ENCODE measurements at places on chromosomes 2 and 18. TPM values are rescaled to one million over a fixed set of nuclear protein-coding genes. Genes with fewer than 3 reads are reported as not detected.

- no peak for DNase-seq
Observed at GRCh38 chr2:1420746-1421480, 7.7 kb downstream of the TPO start.

DNA sequence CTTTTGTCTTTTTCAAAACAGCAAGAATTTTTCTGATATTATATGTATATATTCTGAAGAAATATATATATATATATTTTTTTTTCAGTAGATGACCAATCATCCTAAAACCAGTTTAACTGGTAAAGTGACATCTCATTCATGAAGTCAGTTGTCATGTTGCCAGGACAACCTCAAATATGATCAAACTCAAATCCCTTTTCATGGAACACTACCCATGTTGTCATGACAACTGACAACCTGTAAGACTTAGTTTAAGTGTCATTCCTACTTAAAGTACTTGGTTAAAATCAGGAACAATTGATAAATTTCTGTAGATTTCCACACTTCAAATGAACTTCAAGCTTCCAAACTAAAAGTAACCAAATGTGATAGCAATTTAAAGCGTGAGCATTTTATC is 101.8 kb upstream of the ERBB4 start:
- no peak for DNase-seq

PAX8 gene
- 2.6 TPM for total RNA-seq

STON1 gene
- 1.2 TPM for total RNA-seq

BMP10 gene
- total RNA-seq, result not detected

Data from activated CD4-positive, alpha-beta memory T cell treated with anti-CD3 and anti-CD28 coated beads for 36 hours (primary cell).